ENCODE measurements at places on chromosomes 12 and 14.
A peak's percentile ranks its signal among the peaks of the same experiment; 100 is the strongest.

DNA sequence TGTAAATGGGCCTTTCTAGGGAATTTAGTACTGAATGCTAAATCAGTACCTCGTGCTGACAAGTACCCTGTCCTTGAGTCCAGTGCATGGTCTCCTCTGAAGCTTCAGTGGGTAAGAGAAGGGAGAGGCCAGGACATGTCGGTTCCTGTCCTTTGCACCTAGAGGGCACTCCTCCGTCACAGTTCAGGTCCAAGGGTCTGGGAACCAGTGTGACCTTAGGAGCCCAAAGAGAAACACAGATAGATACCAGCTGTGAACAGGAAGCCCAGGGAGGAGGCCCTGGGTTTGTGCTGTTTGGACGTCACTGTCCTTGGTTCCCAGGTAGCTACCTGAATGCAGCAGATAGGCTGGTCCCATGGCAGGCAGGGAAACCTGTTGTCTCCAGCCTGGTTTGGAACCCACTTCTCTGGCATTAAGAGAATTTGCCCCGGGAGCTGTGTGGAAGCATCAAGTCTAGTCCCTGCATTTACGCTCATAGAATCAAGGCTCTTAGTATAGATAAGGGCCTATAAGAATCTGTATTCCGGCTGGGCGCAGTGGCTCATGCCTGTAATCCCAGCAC lies 3.9 kb upstream of the FGF23 start:
- DNase-seq, result no peak

DNA sequence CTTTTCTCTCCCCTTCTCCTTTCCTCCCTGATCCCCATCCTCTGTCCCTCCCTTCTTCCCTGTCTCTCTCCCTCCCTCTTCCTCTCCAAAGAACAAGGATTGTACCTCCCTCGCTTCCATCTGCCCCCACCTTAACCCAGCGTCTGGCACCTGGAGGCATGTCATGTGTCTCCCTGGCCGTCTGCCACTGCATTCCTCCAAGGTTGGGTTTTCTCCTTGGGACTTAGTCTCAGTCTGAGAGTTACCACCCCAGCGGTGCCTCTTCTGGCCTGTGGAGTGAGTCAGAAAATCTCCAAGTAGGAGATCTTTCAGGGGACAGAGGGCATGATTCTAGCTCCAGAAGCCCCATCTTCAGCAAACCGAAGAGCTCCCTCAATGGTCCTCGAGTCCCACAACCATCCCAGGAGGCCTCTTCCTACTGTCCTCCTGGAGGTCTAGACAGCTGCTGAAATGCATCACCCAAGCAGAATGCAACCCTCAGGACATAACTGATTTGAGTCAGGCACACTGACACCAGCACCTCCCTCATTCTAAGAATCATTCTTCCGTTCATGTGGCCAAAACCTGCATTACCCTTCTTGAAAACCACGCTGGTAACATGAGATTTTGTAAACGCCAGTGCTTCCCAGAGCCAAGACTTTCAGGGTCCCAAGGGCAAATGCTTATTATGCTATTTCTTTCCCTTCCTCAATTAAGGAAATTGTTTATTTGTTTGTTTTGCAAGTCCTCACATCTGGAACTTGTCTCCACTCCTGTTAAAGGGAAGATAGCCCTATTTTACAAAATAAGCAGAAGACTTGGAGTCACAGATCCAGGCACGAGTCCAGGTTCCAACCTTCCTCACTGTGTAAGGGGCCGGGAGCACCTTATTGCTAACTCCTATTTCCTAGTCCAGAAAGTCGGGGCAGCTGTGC lies 463.2 kb downstream of the BCL11B start:
- no peak for DNase-seq

- DNase-seq, result peak; percentile 60
Measured at GRCh38 chr12:54701940-54702592, 53.9 kb upstream of the DCD start.

DNA sequence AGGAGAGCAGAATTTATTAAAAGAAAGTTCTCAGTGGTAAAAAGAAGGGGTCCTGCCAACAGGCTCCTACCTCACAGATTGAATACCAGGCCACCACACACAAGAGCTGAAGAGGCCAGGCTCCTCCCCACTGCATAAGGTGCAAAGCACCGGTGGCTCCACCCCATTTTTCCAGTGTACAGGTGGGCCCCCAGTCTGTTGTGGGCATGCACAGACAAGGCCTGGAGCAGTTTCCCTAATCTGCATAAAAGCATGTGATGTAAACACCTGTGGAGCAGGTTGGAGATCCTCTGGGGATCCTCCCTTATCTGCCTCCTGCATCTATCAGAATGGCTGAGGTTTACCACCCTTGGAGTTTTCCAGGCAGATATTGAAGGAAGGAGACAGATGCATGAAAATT lies 45.7 kb upstream of the PDZRN4 start:
- no peak for DNase-seq

DNA sequence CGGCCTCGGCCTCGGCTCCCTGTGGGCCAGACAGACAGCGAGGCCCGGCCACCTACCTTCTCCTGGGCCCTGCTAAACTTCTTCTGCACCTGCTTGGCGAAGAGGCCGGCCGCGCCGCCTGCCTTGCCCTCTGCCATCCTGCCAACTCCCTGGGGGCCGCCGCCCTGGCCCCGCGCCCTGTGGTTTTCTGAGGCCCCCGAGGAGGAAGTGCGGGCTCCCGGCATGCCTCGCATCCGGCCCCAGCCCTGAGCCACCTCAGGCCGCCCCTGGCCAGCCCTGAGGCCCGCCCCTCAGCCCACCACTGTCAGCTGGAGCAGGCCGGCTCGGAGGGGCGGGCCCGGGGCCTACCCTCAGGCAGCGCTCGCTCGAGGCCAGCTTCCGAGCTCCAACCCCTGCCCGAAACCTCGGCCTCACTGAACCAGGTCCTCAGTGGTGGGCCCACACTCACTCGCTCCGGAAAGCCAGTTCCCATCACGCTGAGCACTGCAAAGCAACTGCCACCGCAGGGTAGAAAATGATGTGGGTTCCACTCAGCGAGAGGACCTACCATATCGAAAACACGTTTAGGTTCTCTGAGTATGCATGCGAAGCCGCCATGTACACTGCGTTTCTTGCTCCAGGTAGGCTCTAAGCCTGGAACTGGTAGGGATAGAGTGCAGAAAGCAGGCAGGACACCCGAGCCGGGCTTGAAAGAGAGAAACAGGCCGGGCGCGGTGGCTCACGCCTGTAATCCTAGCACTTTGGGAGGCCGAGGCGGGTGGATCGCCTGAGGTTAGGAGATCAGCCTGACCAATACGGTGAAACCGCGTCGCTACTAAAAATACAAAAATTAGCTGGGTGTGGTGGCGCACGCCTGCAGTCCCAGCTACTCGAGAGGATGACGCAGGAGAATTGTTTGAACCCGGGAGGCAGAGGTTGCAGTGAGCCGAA lies at the start of gene BIN2:
BIN2 (minus strand) TSS at position 209 of the 930 bp plus-strand sequence; CDS start at position 137, 72 bp downstream.
- no peak for DNase-seq

GRCh38 chr12:11805043-11805442 lies 155.6 kb downstream of the ETV6 start:
- peak; percentile 20 for DNase-seq

DNA sequence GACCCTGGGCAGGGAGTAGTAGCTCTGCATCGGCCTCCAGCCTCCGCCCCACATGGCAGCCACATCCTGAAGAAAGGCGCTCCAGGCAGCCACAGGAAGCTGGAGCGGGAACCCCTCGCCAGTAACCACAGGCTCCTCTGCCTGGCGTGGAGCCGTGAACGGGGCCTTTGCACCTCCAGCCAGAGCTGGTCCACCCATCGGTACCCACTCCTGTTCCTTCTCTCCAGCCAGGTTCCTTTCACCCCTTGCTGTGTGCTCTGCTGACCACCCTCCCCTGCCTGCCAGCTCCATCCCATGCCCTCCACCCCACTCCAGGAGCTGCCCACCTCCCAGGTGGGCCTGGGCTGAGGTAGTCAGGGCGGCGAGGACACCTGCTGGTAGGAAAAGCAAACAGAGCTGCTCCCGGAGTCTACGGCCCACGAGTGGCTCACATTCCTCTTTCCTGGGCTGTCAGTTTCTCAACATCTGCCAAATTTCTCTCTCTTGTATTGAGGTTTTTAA lies 2.7 kb downstream of the TGFB3 start:
- peak; percentile 66 for DNase-seq

DNA sequence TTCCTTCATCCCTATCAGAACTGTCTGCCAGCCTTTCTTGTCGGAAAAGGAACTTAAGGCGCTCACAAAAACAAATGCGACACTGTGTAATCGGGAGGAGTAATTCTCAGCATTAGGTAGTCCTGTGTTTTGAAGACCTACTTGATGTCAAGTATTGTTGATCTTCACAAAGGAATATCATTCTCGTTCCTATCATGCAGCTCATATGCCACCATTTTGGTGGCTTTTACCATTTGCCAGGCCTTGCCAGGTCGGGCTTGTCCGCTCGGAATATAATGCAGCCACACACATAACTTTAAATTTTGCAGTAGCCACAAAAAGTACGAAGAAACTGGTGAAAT lies 903 bp upstream of the PPP4R3A start:
- no peak for DNase-seq

GRCh38 chr14:33657476-33657875 lies 293.4 kb downstream of the EGLN3 start:
- peak; percentile 63 for DNase-seq

DNA sequence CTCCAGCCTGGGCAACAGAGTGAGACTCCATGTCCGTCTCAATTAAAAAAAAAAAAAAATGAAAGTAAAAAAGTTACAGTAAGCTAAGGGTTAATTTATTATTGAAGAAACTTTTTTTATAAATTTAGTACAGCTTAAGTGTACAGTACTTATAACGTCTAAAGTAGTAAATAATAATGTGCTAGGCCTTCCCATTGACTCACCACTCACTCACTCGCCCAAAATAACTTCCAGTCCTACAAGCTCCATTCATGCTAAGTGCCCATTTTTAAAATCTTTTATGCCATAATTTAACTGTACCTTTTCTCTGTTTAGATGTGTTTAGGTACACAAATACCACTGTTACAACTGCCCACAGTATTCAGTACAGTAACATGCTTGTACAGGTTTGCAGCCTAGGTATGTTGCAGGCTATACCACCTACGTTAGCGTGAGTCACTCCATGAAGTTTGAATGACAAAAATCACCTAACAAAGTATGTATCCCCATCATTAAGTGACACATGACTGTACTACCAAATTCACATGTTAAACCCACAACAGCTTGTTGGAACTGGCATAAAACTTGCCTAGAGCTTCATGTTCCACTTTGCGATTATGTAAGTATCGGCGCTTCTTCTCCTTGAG lies 10.7 kb downstream of the KANSL2 start:
- peak; percentile 71 for DNase-seq

DNA sequence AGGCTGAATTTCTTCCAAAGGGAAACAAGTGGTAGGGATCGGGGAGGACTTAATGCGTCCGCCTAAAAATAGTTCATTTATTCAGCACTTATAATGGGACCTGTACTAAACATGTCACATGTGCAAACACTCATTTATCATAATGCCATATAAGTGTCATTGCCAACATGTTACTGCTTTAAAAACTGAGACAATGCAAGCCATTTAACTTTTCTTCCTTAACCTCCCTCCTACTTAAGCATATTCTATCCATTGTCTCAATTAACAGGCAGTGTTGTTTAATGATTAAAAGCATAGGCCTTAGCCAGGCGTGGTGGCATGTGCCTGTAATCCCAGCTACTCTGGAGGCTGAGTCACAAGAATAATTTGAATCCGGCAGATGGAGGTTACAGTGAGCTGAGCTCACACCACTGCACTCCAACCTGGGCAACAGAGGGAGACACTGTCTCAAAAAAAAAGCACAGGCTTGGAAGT lies 13.5 kb upstream of the SCFD1 start:
- DNase-seq, result peak; percentile 71

- DNase-seq, result peak; percentile 82
Measured at GRCh38 chr12:43210485-43211192, 341.4 kb downstream of the ADAMTS20 start.

DNA sequence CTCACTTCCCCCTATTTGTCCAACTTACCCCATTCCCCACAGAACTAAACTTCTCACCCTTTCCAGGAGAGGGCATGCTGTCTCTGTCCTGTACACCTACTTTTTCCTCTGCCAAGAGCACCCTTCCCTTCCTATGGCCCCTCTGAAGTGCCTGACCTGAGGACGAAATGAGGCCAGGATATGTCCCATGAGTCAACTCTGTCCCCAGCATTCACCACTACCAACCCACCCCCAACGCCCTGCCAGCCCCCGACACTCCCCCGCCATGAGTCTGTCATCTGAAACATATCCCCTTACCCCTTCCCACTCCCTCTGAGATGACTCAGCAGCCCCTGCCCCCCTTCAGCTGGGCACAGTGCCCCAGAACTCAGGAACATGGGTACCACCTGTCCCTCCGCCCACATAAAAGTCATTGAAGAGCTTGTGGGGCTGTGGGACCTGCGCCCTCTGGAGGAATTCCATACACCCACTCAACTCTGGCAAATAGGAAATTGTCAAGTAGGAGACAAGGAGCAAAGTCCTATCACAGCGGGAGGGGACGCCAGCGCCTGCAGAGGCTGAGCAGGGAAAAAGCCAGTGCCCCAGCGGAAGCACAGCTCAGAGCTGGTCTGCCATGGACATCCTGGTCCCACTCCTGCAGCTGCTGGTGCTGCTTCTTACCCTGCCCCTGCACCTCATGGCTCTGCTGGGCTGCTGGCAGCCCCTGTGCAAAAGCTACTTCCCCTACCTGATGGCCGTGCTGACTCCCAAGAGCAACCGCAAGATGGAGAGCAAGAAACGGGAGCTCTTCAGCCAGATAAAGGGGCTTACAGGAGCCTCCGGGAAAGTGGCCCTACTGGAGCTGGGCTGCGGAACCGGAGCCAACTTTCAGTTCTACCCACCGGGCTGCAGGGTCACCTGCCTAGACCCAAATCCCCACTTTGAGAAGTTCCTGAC lies 26.3 kb downstream of the ITGA7 start:
- peak; percentile 76 for DNase-seq

DNA sequence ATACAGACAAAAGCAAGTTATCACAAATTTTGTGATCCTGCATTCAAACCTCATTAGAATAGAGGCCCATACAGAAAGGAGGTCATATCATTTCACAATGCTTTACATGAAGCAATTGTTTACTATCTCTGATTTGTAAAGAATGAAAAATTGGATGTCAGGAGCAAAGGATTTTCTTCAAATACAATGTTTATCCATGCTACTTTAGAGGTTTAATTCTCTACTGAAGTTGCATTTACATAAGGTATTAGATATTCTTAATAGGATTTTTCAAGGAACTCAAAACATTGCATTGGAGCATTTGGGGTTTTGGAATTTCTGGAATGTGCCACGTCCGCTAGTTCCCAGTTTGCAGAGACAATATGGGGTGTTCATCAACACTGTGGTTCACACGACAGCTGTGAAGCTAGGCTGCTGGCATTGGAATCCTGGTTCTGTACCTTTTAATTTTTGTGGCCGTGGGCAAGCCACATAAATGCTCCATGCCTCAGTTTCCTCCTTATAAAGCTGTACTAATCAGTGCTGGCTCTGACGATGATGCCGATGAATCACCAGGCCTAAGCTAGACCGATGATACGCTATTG lies 174.8 kb downstream of the APAF1 start:
- DNase-seq, result no peak

- no peak for DNase-seq
Measured at GRCh38 chr12:108614041-108614440, 16.2 kb upstream of the TMEM119 start.

GRCh38 chr12:107761502-107761904 lies 566 bp upstream of the PRDM4 start:
- DNase-seq, result peak; percentile 27

Data from GM23248 (cell line).